ENCODE measurements at places on chromosomes 7 and 10.

DNA sequence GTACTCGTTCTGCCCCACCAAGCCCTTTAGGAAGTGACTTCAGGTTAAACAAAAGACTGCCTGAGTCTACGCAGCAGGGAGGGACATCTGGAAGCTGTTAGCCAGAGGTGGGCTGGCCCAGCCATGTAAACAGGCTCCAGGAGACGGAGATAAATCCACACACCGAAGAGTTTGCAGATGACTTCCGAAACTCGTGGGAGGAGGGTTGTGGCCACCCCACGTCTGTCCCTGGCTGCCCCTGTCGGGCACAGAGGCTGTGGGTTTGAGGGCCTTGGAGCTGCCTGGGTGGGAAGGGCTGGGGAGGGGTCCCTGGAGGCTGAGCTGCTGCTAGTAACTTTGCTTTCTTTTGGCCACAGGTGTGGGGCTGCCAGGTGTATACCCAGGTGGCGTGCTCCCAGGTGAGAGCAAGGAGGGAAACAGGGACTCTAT, 15.6 kb downstream of the ELN start:
- no peak for DNase-seq

- DNase-seq, result no peak
These were observed 55.5 kb upstream of the LHFPL3 start for GRCh38 chr7:104272767-104273384.

DNA sequence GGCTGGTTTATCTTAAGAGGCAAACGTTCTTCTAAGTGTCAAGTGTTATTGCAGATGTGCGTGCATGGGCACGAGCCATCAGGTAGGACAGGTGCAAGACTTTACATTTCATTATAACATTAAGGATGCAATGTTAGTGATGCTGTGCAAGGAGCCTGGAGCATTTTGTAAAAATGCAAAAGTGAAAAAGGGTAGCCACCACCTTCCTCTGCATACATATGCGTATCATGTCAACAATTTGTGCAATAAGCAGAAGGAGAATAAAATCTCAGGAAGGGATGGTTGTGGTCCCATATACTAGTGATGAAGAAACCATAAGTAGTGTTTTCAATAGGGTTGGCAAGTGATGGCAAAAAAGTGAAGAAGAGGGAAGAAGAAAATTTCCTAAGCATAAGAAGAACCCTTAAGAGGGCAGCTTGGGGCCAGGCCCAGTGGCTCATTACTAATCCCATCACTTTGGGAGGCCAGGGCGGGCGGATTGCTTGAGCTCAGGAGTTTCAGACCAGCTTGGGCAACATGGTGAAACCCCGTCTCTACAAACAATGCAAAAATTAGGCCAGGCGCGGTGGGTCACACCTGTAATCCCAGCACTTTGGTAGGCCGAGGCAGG, 7.5 kb downstream of the PIK3AP1 start:
- no peak for DNase-seq

DNA sequence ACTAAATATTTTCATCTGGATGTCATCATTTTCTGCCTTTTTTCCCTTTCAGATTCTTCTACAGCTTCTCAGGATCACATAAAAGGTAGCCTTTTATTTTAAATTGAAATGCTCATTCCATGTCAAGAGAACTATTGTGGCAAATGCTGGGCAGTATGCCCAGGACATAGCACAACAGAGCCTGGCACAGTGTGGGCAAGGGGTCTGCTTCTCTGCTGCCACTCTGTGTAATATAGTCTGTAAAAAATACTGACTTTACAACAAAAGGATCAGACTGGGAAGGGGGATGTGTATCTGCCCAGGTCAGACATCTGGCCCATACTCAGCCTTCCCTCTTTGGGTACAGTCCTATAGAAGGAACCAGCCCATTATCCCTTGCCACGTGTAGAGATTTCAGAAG, 62.7 kb downstream of the CUZD1 start:
- no peak for DNase-seq

DNA sequence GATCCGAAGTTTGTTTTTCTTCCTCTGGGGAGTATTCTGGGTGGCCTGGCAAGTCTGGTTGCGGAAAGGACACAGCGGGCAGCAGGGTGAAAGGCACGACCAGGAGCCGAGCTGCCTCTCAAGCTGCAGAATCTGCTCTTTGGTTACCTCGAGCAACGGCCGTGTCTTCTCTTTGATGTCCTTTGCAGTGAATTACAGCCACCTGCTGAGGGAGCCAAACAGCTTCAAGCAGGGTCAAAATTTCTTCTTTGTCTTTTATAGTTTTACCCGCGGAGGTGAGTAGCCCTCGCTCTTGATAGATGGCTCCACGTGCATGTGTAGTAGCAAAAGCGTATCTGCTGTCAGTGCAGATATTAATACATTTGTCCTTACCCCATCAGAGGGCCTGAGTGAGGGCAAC, 177.3 kb upstream of the MBL2 start:
- DNase-seq, result no peak

- DNase-seq, result no peak
These were observed 17.6 kb downstream of the UNC5B start for GRCh38 chr10:71229726-71230655.
